ENCODE measurements at places on chromosomes 6 and 20. TPM values are rescaled to one million over a fixed set of nuclear protein-coding genes. Genes with fewer than 3 reads are reported as not detected.

The LRRC1 gene
- 7.9 TPM for total RNA-seq

The TRIM10 gene
- not detected for total RNA-seq

The BTNL2 gene
- total RNA-seq: not detected

The PI16 gene
- 0.43 TPM for total RNA-seq

The RIN2 gene
- 57.3 TPM for total RNA-seq

The OR12D3 gene
- total RNA-seq: not detected

The SRSF12 gene
- 0.09 TPM for total RNA-seq

The UNC5CL gene
- 0.09 TPM for total RNA-seq

The ACTL10 gene
- 1.9 TPM for total RNA-seq

The BPIFB1 gene
- total RNA-seq: not detected

The SLC16A10 gene
- not detected for total RNA-seq

The RAET1E gene
- total RNA-seq: 0.37 TPM

The FAM83C gene
- total RNA-seq: not detected

The NKX2-2 gene
- total RNA-seq: not detected

The CRISP3 gene
- not detected for total RNA-seq

The IL20RA gene
- 0.55 TPM for total RNA-seq

The OXT gene
- total RNA-seq: 0.18 TPM

The LHFPL5 gene
- not detected for total RNA-seq

The MUC22 gene
- not detected for total RNA-seq

The BNIP5 gene
- total RNA-seq: not detected

The TDRD6 gene
- total RNA-seq: 0.46 TPM

The HLA-DQA2 gene
- total RNA-seq: not detected

The SNAP25 gene
- 3.7 TPM for total RNA-seq

The SLC22A1 gene
- total RNA-seq: 0.92 TPM

The NOX3 gene
- total RNA-seq: not detected

The DZANK1 gene
- 0.85 TPM for total RNA-seq

The RHAG gene
- total RNA-seq: not detected

The BMP2 gene
- 8.8 TPM for total RNA-seq

The BPIFB3 gene
- not detected for total RNA-seq

The HSP90AB1 gene
- total RNA-seq: 262 TPM

The GNMT gene
- total RNA-seq: not detected

The TUBB gene
- total RNA-seq: 353 TPM

The CLIC5 gene
- total RNA-seq: not detected

The MAP7 gene
- total RNA-seq: 3.8 TPM

The RIPOR3 gene
- total RNA-seq: 21.7 TPM

The BHLHE23 gene
- total RNA-seq: not detected

The BCAS1 gene
- total RNA-seq: 0.09 TPM

The NINL gene
- total RNA-seq: 10.3 TPM

The SLC17A1 gene
- total RNA-seq: not detected

The TFAP2D gene
- not detected for total RNA-seq

The HLA-F gene
- 2.6 TPM for total RNA-seq

The FKBP1C gene
- total RNA-seq: 0.57 TPM

The CALHM5 gene
- total RNA-seq: 8.7 TPM

The DDX39B gene
- total RNA-seq: 461 TPM

The TRPC4AP gene
- 59.5 TPM for total RNA-seq

The ILRUN gene
- total RNA-seq: 28.9 TPM

The NELFE gene
- total RNA-seq: 111 TPM

The MTFR2 gene
- total RNA-seq: 0.83 TPM

The STMND1 gene
- total RNA-seq: not detected

The PERP gene
- 20.8 TPM for total RNA-seq

The ZBTB9 gene
- 4.1 TPM for total RNA-seq

The VSTM2L gene
- total RNA-seq: 1.1 TPM

The PIM1 gene
- 44.7 TPM for total RNA-seq

The GPSM3 gene
- total RNA-seq: 0.85 TPM

The DLL1 gene
- total RNA-seq: 0.46 TPM

The NEDD9 gene
- 0.55 TPM for total RNA-seq

The UNC93A gene
- not detected for total RNA-seq

The GSTA3 gene
- total RNA-seq: not detected

The ZNF391 gene
- 0.92 TPM for total RNA-seq

The KCNK16 gene
- not detected for total RNA-seq
